ENCODE measurements at places on chromosomes 6 and 20.

DNA sequence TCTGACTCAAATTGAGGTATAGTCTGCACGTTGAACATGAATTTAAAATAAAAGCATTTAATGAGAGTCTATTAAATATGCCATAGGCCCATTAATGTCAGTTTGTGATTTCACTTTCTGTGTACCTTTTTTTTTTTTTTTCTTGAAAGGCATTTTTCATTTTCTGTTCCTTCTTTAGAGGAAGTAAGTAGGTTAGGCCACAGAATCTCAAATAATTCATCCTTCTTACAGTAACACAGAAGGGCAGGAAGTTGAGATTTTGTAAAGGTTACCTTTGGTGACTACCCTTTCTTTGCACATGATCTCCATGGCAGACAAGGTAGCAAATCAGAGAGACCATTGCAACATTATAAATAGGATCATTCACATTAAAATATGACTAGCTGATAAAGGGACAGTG is 9.6 kb downstream of the L3MBTL3 start:
- no peak for DNase-seq

DNA sequence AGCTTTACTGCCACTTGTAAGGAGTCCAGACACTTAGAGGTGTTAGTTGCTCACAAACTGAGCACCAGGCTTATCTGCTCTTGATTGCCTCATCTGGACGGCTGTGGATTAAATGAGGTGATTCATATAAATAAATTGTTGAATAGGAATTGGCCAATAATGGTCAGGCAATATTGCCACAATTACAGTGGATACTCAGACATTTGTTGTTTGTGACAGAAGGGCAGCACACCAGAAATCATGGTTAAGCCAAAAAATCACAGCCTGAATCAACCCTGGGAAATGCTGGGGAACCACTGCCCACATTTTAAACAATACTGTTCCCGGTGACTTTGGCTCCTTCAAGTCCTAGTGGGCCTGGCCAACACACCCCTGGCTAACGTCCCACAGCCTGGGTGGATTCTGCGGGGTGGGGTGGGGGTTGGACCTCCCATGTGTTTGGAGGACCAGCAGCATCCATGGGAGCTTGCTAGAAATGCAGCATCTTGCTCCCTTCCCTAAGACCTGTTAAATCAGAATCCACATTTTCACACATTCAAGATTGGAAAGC is 29.5 kb upstream of the SPDEF start:
- no peak for DNase-seq

- DNase-seq: no peak
Observed at GRCh38 chr6:113011801-113012200, 664.7 kb downstream of the RFPL4B start.

- no peak for DNase-seq
Observed at GRCh38 chr20:22821796-22822195, 213.3 kb upstream of the SSTR4 start.

- DNase-seq: no peak
Observed at GRCh38 chr6:82371799-82372546, 8.4 kb downstream of the TPBG start.

Measured in DMS53 (cell line).